ENCODE measurements at places on chromosomes 1 and 21.

DNA sequence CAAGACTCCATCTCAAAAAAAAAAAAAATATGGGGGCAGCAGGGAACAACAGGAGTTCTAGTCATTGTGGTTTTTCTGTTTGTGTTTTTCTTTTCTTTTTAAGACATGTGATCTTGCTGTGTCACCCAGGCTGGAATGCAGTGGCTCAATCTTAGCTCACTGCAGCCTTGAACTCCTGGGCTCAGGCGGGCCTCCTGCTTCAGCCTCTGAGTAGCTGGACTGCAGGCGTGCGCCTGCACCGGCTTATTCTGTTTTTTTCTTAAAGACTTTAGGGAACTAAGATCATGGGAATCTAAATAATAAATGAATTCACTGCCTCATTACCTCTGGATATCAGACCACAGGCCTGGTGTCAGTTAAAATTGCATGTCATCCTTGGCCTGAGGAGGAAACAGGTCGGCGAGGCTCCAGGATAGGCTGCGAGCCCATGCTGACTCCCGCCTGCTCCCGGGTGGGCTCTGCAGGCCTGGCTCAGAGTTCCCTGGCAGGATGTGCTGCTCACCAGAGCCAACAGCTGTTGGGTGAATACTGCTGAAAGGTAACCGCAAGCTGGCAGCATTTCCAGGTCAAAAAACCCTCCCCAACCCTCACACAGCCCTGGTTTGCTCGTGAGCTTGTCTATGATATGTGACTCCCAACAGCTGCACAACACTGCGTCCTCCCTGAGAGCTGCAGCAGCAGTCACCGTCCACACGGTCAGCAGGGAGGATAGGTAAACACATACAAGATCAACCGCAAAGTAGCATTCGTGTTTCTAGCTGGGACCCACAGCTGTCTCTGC lies 58.1 kb downstream of the SCCPDH start:
- no peak for DNase-seq

DNA sequence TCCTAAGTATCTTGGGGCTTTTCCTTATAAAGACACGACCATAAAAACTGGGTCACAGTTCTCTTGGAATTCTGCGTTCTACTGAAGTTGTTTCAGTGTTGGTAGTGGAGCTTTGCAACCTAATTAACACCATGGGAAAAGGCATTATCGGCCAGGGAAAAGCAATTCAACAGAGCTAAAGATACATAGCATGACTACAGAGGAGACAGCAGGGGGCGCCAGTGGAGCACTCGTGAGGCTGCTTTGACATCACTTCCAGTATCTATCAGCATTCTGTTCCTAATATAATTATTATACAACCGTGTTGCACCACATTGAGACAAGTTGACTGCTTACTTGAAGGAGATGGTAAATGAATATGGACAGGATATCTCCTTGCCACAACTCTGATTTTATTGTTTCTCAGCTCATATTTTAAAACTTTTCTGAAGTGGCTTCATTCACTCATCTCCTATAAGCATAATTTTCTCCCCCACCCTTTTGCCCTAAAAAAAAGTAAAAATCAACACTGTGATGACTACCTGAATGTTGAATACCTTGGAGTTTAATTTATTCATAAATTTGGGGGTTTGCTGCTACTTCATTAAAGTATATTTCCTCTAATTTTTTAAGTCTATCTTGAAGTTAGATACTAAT lies 39.4 kb downstream of the ZP4 start:
- peak; percentile 55 for DNase-seq

DNA sequence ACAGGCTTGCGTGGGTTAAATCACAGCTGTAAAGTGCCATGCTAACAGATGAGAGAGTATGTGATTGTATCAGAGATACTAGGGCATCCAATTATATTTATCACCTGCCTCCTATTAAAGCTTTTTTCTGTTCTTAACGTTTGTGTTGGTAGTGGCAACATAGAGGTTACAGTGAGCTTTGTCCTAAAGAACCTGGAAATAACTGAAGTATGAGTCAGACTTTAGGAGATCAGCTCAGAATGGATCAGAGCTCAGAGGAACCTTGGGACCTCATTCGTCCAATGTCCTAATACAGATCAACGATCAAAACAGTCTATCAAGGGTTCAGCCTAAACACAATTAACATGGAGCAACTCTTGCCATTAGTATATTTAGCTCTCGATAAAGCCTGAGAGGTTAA lies 81.0 kb downstream of the RGS7 start:
- DNase-seq = no peak

DNA sequence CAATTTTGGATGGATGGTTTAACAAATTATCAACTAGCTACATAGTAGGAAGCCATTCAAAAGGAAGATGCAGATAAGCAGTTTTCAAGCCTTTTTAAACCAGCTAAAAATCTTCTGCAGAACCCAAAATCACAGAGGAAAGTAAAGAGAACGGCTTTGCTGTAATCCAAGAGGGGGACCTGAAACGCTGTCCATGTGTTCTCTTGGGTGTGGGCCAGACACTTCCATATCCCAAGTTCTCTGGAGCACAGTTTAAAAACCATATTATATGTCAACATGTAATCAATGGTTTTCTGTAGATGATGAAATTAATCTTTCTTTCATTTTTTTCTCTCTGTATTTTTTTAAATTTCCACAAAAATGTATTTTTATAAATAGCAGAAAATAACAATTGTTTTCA lies 90.5 kb downstream of the SELENOF start:
- no peak for DNase-seq

GRCh38 chr1:98053471-98054366 lies 132.9 kb upstream of the DPYD start:
- DNase-seq = peak; percentile 75

DNA sequence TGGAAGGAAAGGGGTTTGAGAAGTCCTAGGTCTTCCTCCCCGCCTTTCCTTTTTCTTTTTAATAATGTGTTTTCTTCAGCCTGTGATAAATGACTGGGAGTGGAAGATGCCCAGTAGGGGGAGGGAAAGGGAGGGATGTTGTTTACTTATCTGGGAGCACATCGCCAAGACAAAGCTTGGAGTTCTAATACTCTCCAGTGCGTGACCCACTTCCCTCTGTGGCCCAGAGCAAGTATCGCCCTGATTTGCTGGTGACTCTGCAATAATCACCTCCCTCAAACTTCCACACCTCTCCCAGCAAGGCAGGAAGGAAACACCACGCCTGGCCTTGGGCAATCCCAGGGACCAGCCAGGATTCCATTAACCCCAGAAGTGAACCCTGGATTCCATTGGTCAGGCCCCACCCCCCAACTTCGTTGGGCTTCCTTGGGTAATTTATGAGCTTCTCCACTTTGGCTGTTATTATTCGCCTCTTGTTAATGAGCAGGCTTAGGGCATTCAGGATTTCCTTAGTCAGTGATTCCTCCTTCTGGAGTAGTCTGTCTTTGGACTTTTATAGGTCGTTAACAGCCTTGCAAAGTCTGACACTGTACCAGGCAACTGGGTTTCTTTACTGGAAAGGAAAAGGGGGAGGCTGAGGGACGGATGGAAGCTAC lies 24.3 kb upstream of the GRHL3 start:
- no peak for DNase-seq

Measured in head of caudate nucleus (tissue), 42 donors.